ENCODE measurements at places on chromosomes 2 and 18. TPM values are rescaled to one million over a fixed set of nuclear protein-coding genes. Genes with fewer than 3 reads are reported as not detected.

- DNase-seq: peak; percentile 16
Observed at GRCh38 chr2:142834021-142834420, 43.4 kb upstream of the KYNU start.

DNA sequence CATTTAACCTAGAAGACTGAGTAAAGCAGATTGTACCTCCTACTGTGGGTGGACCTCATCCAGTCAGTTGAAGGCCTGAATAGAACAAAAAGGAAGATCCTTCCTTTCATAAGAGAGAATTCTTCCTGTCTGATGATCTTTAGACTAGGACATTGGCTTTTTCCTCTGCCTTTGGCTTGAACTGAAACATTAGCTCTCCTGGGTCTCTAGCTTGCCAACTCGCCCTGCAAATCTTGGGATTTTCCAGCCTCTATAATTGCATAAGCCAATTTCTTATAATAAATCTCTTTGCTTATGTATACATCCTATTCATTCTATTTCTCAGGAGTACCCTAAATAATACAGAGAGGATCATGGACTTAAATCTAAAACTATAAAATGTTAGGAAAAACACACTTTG is 6.2 kb upstream of the KDSR start:
- DNase-seq: no peak

DNA sequence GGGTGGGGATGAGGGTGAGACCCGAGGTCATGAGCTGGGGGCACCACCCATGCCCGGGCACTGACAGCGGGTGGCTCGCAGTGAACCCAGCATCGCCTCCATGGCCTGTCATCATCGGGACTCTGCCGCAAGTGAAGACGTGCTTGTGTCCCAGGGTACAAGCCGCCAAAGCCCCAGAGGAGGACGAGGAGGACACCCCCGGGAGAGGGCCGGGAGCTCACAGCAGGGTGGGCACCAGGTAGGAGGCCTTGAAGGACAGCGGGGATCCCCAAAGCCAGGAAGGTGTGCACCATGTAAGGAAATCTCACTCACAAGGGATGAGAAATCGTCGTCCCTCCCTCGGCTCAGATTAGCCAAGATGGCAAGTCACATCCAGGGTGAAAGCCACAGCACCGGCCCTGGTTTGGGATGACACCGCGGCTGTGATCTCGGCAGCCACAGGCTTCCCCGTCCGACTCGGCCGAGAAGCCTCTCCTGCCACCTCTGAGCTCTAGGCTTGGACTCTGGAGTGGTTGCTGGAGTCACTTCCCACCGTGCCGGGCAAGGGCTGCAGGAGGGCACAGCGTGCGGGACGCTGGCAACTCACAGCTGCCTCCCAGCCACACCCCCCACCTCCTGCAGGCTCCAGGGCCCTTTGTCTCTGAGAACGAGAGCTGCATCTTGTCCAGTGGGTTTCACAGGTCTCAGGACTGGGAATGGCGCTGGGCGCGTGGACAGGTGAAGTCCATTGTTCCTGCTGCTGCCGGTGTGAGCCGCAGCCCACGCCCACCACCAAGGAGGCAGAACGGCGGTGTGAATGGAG is 81.6 kb upstream of the CTDP1 start:
- no peak for DNase-seq

GRCh38 chr2:193627187-193627926 is 1432.6 kb upstream of the TMEFF2 start:
- no peak for DNase-seq

- DNase-seq: no peak
Observed at GRCh38 chr2:112835061-112835501, 1.5 kb downstream of the IL1B start.

DNA sequence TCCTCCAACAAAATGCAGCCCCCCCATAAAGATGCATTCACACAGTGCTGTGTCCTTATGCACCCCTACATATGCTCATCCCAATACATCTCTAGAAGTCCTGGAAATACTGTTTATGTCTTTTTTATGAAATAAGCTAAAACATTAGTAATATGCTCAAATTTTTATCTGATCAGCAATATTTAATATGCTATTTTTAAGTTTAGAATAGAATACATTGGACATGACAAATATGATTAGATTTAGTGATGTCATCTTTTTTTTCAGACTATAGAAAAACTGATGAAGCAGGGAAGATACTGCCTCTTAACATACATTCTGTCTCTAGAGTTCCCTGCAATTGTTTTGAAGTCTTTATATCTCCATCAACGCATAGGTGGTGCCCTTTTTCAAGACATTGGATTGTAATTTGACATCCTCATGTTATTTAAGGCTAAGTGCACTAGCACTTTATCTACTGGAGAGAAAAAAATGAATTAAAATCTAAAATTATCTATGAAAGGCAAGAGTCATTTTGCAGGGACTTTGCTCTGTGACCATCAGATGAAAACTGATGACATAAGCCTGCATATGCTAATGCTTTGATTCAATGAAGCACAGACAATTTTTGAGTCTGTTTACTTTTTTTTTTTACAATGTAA is 395.3 kb downstream of the LPIN1 start:
- DNase-seq: no peak

- DNase-seq: no peak
Observed at GRCh38 chr18:79962311-79962710, 2.1 kb upstream of the HSBP1L1 start.

DNA sequence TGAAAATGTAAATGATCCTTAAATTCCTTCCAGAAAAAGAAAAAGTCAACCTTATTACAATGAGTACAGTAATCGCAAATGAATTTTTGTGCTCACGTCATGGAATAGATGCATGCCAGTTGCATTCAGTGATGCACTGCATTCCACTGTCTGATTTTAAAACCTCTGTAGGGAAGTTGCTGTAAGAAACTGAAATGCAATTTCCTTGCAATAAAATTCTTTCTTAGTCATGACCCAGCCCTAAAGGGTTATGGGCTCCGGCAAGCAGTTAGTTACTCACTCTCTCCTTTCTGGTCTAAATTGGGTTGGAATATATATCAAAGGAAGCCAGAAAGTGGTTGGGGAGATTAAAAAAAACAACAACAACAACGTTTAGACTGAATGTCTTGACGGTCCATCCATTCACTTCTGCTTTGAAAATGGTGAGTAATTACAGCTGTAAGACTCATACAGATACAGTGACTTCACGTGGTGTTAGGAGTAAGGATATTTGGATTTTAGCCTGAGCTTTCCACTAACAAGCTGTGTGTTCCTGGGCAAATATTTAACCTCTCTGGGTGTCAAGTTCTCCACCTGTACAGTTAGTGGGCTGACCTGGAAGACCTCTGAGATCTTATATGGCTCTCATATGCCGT is 8.6 kb upstream of the RND3 start:
- peak; percentile 94 for DNase-seq

GRCh38 chr2:217804791-217805667 is 197.8 kb downstream of the TNS1 start:
- DNase-seq: no peak

DNA sequence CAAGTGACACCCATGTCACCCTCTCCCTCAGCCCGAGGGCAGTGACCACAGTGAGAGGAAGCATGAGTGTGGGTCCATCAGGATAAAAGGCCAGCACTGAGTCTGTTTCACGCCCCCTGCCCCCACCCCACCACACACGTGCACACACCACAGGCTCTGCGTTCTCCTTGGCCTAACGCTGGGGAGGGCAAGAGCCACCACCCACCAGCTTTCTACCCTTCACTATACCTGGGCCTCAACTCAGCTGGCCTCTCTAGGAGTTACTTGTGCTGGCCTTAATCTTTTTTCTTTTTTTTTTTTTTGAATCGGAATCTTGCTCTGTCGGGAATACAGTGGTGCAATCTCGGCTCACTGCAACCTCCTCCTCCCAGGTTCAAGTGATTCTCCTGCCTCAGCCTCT is 140.5 kb downstream of the ZFP36L2 start:
- DNase-seq: no peak

DNA sequence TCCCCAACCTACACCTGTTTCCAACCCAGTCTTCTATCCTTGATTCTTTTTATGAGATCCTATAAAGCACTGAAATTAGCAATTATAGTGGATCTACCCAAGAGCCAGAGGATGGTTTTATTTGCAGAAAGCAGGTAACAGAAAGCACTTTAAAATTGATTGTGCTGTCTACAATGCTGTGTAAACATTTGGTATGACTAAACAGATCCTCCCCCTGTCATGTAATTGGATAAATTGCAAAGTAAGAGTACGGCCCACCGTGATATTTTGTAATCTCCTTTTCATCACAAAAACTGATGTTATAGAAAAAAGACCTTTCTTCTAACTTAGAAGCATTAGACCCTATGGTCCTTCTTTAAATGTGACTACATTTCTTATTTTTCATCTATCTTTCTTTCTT is 11.3 kb upstream of the PPP3R1 start:
- DNase-seq: no peak

DNA sequence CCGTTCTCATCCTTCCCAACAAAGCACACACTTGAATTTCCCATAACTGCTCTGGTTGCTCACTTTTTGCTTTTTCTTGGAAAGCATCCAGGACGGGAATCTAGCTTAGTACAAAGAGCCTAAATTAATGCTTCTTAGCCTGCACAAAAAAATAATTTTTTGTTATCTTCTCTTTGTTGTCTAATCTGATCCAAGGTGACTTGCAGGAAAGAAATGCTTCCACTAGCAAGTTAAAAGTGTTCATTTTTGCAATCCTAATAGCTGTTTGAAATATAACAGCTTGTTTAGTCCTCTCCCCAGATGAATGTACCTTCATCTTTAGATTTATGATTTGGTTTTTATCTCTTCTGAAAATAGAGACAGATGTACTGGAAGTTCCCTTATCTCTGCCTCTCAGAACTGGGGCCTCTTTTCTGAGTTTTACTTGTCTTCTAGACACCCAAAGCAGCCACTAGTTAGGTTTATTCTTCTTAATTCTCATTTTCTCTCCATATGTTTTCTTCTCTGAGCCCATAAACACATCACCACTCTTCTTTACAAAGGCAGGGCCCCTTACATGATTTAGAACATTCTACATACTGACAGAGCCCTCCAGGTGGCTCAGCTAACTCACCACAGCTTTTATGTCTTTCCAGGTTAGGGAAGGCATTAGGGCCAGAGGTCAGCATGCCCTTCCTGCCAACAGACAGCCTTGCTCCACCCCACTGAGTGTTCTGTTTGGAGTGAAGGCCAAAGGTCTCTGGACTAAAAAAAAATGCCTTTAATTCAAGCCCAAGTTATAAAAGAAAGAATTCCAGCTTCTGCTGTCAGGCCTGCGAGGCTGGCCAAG is 74.7 kb upstream of the MAP4K3 start:
- no peak for DNase-seq

DNA sequence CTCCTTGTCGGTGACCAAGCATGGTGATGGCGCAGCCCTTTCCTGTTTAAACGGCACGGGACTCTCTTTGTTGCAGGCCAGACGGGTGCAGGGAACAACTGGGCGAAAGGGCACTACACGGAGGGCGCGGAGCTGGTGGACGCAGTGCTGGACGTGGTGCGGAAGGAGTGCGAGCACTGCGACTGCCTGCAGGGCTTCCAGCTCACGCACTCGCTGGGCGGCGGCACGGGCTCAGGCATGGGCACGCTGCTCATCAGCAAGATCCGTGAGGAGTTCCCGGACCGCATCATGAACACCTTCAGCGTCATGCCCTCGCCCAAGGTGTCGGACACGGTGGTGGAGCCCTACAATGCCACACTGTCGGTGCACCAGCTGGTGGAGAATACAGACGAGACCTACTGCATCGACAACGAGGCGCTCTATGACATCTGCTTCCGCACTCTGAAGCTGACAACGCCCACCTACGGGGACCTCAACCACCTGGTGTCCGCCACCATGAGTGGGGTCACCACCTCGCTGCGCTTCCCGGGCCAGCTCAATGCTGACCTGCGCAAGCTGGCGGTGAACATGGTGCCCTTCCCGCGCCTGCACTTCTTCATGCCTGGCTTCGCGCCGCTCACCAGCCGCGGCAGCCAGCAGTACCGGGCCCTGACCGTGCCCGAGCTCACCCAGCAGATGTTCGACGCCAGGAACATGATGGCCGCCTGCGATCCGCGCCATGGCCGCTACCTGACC is 17.1 kb downstream of the TUBB6 start:
- no peak for DNase-seq

GRCh38 chr2:25586726-25587144 is 86.6 kb downstream of the DTNB start:
- DNase-seq: no peak

- no peak for DNase-seq
Observed at GRCh38 chr2:191150600-191151330, at the start of gene STAT4. STAT4 (minus strand) TSS chr2:191150994; CDS start chr2:191148203, 2,791 bp downstream.

GRCh38 chr2:98924038-98924830 is 11.8 kb downstream of the CRACDL start:
- DNase-seq: no peak

The FAM124B gene
- not detected for total RNA-seq

The COL5A2 gene
- 1,030 TPM for total RNA-seq

The SLC9A2 gene
- 0.03 TPM for total RNA-seq

The CNPPD1 gene
- total RNA-seq: 26.1 TPM

The C2orf81 gene
- total RNA-seq: 0.34 TPM

The CENPA gene
- 17.9 TPM for total RNA-seq

The LOXL3 gene
- total RNA-seq: 14.8 TPM
